ENCODE measurements at places on chromosomes 4 and X.

DNA sequence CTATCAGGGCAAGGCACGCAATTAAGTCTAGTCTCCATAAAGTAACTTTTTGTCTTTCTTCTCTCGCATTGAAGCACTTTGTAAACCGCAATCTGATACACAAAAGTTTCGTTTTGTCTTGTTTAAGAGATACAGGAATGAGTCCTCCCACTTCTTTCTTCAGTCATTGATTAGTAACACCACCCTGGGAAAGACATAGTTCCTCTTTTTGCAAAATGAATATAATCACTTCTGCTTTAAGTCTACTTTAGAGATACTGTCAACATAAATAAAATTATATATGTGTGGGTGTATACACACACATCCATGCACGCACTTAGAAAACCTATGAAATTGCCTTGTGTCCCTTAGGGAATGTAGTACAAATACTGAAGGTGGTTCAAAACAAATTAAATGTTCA, 11.7 kb downstream of the COQ2 start:
- DNase-seq: peak; percentile 69

DNA sequence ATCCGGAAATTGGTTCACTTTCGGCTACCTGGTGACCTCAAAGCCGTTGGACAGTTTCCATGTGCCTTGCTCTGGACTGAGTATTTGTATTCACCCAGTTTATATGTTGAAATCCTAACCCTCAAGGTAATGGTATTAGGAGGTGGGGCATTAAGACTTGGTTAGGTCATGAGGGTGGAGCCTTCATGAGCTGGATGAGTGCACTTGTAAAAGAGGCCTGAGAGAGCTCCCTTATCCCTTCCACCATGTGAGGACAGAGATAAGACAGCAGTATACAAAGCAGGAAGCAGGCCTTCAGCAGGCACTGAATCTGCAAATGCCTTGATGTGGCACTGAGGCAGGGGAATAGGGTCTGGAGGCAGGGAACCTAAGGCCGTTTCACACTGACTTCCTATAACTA, 5.3 kb upstream of the OPHN1 start:
- no peak for DNase-seq

GRCh38 chr4:183422962-183423631, 21.3 kb upstream of the CDKN2AIP start:
- DNase-seq: no peak

GRCh38 chr4:92170340-92170739, 133.4 kb upstream of the GRID2 start:
- no peak for DNase-seq

DNA sequence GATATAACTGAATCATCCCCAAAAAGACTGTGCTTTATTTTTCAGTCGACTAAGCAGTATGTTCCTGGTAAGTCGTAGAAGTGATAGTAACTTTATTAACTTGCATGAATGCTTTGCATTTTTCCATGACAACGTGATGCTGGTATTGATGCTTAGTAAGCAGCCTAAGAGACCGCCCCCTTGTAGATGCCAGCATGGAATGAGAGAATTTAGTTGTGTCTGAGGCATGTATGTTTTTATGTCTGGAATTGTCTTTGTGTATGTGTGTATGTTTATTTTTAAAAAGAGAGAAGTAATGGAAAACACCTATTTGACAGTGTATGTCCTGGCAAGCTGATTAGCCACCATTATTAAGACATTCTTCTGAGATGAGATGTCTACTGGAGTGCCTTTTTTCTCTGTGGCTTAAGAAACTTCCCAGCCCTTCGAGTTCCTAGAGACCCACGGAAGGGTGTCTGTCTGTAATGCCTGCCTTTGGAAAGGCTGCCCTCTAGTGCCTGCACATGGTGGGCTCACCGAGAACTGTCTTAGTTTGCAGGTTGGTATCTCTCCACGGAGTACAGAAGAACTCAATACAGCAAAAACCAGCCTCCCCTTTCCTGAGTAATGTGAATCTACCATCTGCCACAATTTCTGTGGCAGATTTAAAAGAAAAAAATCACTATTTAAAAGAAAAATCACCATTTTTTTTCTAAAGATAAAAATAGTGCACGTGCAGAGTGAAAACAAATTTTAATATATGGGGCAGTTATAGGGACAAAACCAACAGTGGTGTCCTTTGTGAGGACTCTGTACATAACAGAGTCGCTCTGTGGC, 85.9 kb downstream of the AASDH start:
- DNase-seq: peak; percentile 79

- DNase-seq: no peak
Observed at GRCh38 chr4:55996646-55997045, 47.9 kb downstream of the CEP135 start.

- peak; percentile 69 for DNase-seq
Observed at GRCh38 chr4:149980941-149981340, 97.3 kb upstream of the DCLK2 start.

- DNase-seq: no peak
Observed at GRCh38 chr4:42359711-42360110, 37.6 kb upstream of the SHISA3 start.

GRCh38 chr4:89674876-89675459, 162.0 kb downstream of the SNCA start:
- no peak for DNase-seq

- DNase-seq: no peak
Observed at GRCh38 chr4:168708108-168708507, 211.3 kb downstream of the PALLD start.

DNA sequence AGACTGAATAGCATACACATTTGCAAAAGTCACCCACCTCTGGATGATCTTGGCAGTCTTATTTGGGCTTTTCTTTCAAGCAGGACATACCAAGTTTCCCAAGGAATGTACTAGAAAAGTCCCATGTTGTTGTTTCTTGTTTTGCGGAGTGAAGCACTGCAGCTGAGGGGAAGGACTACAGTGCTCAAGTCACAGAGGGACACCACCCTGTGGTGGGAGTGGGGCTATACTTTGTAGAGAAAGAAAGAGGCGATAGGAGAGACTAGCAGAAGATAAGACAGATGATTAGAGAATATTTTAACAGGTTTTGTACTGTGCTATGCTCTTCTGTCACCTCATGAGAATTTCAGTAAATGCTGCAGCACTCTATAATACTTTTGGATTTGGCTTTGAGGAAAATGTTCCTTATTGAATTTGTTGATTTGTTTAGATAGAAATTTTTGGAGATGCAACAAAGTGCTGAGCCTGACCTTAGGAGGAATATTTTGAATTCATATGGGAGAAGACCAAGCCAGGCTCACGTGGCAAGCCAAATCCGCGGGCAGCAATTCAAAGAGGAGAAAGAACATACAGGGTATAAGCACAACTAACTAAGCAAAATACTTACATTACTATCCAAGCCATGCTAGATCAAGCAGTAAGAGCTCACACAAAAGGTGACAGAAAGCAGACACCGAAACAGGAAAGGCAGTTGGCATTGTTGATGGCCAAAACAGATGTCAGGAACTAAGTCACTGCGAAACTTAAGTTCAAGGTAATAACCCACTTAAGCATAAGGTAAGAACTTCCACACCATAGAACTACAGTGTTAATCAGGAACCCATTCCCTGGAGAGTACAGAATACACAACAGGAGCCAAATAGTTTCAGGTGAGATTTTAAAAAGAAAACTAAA, 280.3 kb upstream of the INTU start:
- no peak for DNase-seq

GRCh38 chr4:53653484-53654053, 62.3 kb upstream of the LNX1 start:
- no peak for DNase-seq

- DNase-seq: no peak
Observed at GRCh38 chr4:105210916-105211315, 64.2 kb downstream of the TET2 start.

- no peak for DNase-seq
Observed at GRCh38 chrX:66149519-66149918, 14.5 kb upstream of the HEPH start.

- DNase-seq: peak; percentile 34
Observed at GRCh38 chr4:77473509-77473908, 132.1 kb upstream of the CXCL13 start.

DNA sequence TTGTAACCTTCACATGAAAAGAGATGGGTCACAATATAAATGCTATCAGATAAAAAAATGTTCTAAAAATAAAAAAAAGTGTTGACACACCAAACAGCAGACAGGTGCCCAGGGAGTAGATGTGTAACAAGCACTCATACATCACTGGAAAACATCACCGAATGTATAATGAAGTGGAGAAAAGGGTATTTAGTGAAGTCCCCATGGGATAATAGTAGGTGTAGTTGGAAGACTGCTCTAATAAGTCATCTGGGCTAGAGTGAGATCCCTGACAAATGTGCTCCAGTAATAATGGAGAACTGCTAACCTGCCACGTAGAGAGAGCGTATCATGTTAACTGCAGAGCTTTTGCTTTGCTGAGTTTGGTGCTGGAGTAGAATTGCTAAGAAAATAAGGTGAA, 152.0 kb downstream of the GRIA2 start:
- no peak for DNase-seq
